Stimulated activated CD8-positive, alpha-beta memory T cell treated with anti-CD3 and anti-CD28 coated beads, Interleukin-4, amount 100 ng/mL, for 1 hour (primary cell): ENCODE measurements at places on chromosomes 3 and 15.

GRCh38 chr15:33206366-33206765 lies 11.9 kb upstream of the FMN1 start:
- DNase-seq = no peak

DNA sequence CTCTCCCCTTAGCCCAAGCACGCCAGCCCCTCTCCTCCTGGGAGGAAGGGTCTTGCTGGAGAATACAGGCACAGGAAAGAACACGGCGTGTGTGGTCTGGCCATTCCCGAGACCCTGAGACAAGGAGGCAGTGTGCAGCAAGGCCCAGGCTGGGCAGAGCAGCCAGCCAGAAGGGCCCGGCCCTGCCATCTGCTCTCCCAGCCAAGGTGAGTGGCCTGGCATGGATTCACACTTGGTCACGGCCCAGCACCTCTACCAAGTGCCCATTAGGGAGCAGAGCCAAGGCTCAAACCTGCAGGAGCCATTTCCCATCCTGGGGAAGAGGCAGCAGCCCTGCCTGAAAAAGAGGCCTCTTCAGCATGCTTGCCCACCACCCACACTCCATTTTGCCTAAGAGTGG lies 28.6 kb downstream of the MEGF11 start:
- no peak for DNase-seq

DNA sequence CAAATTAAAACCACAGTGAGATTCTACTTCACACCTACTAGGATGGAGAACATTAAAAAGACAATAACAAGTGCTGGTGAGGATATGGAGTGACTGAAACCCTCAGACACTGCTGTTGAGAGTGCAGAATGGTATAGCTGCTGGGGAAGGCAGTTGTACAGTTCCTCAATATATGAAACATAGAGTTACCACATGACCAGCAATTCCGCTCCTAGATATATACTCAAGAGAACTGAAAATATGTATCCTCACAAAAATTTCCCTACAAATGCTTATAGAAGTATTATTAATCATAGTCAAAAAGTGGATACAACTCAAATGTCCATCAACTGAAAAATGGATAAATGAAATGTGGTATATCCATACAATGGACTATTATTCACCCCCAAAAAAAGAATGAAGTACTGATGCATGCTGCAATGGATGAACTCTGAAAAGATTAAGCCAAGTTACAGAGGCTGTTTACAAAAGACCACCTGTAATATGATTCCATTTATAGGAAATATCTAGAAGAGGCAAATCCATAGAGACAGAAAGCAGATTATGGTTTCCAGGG lies 164.7 kb upstream of the IGF1R start:
- no peak for DNase-seq

DNA sequence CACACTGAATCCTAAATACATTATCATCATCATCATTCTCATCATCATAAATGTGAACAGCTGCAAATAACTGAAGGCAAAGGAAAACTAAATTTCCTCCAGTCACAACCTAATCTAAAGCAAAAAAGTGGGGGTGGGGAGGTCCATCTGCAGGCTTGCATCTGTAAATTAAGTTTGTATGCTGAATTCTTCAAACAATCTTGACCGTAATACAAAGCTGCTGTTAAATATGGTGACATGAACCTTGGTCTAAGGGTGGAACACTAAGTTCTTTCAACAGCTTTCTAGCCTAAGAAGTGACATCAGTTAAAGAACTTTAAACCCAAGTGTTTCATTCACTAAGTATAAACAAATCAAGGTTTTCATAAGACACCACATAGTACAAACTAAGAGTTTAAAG lies 4.3 kb downstream of the LRRFIP2 start:
- DNase-seq = no peak

DNA sequence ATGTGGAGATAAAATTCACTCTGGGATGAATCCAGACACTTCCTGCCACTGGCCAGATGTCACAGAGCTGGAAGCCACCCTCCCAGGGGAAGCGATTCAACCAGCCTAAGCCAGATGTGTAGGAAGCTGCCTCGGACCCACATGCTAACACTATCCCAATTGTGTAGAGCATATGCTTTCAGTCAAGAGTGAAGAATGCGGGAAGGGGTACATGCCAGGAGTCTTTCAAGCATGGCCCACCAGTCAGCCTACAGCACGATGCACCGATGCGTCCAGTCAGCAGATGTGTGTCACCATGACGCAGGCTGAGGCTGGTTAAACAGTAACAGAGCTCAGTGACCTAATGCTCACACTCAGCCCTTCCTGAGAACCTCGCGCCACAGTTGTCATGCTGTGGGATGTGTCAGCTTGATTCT lies 38.8 kb upstream of the BNC1 start:
- DNase-seq = no peak

DNA sequence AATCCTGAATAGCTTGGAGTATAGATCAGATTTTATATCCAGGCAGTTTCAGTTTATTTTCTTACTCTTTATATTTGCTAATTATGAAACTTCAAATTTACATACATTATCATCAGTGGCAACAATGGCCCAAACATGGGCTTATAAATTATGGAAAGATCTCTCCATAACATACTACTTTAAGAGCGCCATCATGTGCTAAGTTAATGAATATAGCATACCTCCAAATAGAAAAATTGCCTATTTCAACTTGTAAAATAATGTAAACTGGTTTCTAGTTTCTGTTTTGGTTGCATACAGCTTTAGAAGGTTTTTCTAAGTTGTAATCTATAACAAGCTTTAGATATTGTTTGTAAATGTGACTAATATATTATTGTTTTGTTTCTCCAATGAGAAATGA lies 531.3 kb upstream of the UBE2E2 start:
- DNase-seq = no peak

DNA sequence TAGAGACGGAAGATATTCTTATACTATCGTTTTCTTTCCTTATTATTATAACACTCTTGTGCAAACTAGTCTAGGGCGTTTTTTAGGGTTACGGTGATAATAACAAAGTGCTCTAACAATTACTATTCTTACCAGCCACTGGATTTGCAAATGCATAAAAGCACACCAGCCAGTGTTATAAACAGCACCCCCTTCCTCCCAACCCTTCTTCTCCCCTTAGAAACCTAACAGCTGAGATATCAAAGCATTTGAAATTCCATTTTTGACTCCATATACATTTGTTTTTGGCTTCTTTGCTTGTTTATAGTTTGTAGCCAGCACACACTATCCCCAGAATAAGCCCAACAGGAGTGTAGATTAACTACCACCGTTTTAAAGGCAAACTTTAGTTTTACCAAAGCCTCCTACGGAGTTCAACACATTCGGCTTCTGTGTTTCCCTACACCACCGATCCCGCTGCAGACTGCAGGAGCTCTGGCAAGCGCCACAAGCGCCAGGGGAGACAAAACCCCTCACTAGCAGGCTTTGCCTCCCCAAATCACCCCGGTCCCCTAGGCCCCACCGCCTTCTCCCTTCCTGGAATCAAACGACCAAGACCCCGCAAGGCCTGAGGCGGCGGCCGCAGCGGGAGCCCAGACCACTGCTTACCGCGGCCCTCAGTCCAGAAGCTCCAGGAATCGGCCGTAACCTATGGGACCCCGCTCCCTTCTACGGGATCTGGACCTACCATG lies 461 bp downstream of the COPB2 start:
- no peak for DNase-seq

GRCh38 chr3:132554437-132554836 lies 42.6 kb upstream of the ACKR4 start:
- DNase-seq = no peak

DNA sequence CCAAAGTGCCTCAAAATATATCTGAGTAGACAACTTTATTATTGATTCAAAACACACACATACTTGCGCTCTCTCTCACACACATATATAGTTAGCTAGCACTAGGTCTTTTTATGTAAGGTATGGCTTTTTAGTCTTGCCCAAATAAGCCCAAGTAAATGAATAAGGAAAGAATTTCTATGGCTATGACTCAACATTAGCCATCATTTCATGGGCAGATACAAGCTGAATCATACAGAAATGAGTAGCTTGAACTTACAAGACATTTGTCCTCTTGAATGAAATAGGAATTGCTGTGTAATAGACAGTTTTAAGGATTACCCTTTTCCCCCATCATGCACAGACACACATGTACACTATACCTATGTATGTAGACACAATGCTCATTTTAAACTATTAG lies 4.9 kb downstream of the CADPS start:
- no peak for DNase-seq

- DNase-seq = no peak
Observed at GRCh38 chr15:68413363-68414205, 18.4 kb downstream of the ITGA11 start.

DNA sequence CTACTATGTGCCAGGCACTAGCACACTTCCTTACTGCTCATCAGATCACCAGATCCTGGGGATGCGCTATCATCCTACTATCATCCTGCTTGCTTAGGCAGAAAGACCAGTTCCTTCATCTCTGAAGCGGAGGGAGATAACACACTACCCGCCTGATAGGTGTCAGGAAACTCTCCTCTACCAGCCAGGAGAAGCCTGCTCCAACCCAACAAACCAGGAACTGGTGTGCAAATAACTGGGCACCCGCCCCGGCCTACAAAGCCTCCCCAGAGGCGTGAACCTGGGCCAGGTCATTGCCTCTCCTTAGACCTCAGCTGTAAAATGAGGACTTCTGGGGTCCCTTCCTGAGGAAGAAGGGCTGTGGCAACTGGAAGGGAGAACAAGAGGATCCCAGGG lies 61.5 kb downstream of the HOMER2 start:
- no peak for DNase-seq

- no peak for DNase-seq
Observed at GRCh38 chr3:153158961-153159735, 2.9 kb upstream of the RAP2B start.

DNA sequence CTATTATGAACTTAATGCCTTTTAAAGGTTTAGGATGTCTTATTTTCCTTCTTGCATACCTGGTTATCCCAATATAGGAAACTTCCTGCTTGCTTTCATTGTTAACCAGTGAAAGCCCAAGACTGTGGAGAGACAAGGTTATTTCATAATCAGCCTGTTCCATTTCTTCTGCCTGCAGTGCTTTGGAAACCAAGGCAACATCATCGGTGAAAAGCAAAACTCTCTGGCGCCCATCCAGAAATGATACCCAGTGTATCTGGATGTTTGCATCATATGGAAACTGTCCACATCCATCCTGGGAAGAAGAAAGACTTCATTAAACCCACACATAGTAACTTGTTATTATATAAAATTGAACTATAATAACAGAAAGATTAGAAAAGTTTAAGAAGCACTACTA lies 170.1 kb downstream of the VPS13C start:
- DNase-seq = no peak

- DNase-seq = no peak
Observed at GRCh38 chr3:167102071-167102470, 278.0 kb downstream of the ZBBX start.

GRCh38 chr3:95289295-95289694 lies 1226.4 kb downstream of the NSUN3 start:
- DNase-seq = no peak

GRCh38 chr3:197750396-197750831 lies 731 bp downstream of the FYTTD1 start:
- DNase-seq = peak; percentile 27

- no peak for DNase-seq
Observed at GRCh38 chr15:53808058-53808706, 48.7 kb upstream of the WDR72 start.

DNA sequence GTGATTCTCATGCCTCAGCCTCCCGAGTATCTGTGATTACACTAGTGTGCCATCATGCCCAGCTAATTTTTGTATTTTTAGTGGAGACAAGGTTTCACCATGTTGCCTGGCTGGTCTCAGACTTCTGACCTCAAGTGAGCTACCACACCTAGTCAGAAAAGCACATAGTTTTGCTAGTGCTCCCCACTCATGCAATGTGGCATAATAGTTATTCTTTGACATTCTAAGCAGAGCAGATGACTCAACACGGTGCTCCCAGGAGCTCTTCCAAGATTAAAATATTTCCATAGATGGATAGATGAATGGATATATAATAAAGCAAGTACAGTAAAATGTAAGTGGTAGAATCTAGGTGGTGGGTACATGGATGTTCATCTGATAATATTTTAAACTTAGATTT lies 53.1 kb upstream of the GK5 start:
- DNase-seq = no peak

GRCh38 chr3:123799544-123800361 lies 84.4 kb downstream of the MYLK start:
- no peak for DNase-seq

DNA sequence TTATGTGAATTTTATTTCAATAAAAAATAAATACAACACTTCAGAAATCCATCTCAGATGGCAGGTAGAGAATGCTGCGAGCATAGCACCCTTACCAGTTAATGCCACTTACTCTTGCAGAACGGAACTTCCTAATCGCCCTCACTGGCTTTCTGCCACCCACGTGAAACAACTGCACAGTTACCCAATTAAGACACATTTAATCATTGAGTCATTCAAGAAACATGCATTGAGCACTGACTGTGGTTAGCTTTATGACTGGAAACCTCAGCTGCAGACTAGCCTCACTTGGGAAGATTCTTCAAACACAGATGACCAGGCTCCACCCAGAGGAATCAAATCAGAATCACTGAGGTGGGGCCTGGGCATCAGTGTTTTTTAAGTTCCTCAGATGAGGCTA lies 5.6 kb upstream of the MFGE8 start:
- no peak for DNase-seq

DNA sequence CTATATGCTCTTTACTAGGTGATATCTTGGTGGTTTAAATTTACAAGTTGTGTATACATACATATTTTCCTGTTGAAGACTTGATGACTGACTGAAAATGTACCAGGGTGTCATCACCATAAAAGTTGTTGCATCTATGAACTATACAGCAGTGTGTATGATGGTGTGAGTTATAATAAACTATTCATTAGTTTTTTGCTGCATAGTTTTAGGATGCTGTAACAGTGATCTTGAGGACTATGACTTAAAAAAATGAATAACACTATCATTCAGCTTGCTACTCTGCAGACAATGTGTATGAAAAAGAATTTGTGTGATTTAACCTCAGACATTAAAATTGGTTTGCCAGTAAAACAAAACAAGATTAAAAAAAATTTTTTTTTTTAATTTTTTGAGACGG lies 49.0 kb downstream of the UBE2E2 start:
- DNase-seq = no peak

DNA sequence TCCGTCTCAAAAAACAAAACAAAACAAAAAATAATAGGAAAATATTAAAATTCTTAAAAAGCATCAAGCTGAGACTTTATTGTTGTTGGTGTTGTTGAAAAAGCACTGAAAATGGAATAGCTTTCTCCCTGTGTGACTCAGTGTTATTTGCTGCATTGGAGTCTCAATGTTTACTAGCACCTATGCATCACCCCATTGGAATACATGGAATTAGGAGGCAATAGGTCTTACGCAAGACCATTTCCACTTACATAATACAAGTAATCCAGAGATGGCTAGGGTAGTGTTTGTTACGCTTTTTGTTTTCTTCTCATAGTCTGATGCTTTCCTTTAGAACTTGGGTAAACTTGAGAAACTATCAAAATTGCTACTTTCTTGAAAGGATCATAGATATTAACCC lies 15.2 kb downstream of the GXYLT2 start:
- DNase-seq = no peak
